ENCODE measurements at places on chromosomes 12 and 14. TPM values are rescaled to one million over a fixed set of nuclear protein-coding genes. Genes with fewer than 3 reads are reported as not detected.

OTX2 gene
- not detected for total RNA-seq

GRCh38 chr12:40993158-40993557 lies 195.0 kb upstream of the PDZRN4 start:
- no peaks in the 10 kb centered on the region for H3K27me3 ChIP-seq
- H3K36me3 ChIP-seq = no peaks in the 10 kb centered on the region
- DNase-seq = no peak
- H3K27ac ChIP-seq = no peak overlapping the region
- H3K4me3 ChIP-seq = no peak overlapping the region
- H3K4me1 ChIP-seq = no peaks in the 10 kb centered on the region

SRSF9 gene
- total RNA-seq = 216 TPM

NELL2 gene
- total RNA-seq = 3.0 TPM

DNA sequence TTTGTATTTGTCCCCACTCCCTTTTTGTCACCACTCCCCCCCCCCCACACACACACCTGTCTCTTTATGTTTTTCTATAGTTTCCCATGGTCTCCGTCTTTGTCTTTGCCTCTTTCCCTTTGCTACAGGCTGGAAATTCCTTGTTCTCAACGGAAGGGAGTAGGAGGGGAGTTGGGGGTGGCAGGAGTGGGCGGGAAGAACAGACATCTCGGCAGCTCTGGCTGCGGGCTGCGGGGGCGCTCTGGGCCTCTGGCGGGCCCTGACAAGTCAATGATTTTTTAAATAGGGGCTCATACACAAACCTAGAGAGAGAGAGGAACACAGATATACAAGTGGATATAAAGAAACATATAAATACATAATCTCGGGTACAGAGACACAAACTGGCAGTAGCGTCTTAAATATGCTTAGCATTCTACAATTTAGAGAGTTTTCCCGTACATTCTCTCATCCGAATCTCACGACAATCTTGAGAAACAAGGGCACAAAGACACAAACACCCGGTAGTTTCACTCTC lies 2.4 kb upstream of the NAB2 start:
- H3K27me3 ChIP-seq = no peaks in the 10 kb centered on the region
- no peaks in the 10 kb centered on the region for H3K36me3 ChIP-seq
- H3K4me3 ChIP-seq = peak overlapping the region; percentile 78
- peaks cover 4% of the 10 kb centered on the region for H3K4me1 ChIP-seq
- no peak for DNase-seq

- no peaks in the 10 kb centered on the region for H3K36me3 ChIP-seq
- no peak for DNase-seq
- H3K4me1 ChIP-seq = no peaks in the 10 kb centered on the region
- H3K27ac ChIP-seq = no peak overlapping the region
- no peak overlapping the region for H3K4me3 ChIP-seq
- no peaks in the 10 kb centered on the region for H3K27me3 ChIP-seq
Observed at GRCh38 chr12:75447691-75448393, 32.7 kb upstream of the GLIPR1 start.

DNA sequence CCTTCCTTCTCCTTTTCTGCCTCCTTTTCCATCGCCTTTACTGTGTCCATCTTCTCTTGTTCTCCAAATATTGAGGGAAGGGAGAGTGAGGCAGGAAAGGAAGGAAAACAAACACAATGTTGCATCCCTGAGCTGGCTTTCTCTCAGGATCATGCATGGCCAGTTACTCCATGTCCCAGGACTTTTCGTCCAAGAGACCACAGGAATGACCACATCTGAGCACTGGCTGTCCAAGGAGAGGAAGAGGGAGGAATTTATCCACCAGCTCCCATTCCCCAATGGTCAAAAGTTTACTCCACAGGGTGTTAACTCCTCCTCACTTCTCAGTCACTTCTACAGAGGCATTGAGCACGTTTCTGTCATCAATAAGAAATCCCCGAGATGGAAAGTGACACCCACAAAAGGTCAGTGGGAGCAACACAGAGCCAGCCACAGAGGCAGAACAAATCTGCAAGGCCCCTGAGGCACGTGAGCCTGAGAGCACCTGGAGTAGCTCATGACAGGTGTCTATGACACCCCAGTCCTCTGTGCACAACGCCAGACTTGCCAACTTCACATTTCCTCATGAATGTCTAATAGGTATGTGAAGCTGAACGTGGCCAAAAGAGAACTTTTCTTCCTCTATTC lies 177.3 kb upstream of the NUDT4 start:
- H3K27ac ChIP-seq = no peak overlapping the region
- DNase-seq = no peak
- no peaks in the 10 kb centered on the region for H3K36me3 ChIP-seq
- H3K4me1 ChIP-seq = no peaks in the 10 kb centered on the region
- H3K27me3 ChIP-seq = no peaks in the 10 kb centered on the region

DNA sequence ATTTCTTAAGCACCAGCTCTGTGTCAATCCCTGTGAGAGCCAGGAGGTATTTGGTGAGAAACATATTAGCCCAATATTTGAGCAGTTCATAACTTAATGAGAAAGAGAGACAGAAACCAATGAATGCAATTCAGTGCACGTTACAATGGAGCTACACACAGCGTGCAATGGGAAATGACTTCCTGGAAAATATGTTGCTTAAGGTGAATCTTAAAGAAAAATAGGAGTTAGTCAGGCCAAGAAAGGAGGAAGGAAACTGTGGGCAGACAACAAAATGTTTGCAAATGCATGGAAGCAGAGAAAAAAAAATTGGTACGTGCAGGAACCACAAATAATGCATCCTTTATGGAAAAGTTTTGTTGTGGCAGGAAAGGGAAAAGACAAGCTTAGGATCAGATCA lies 481.7 kb downstream of the BCAT1 start:
- H3K27ac ChIP-seq = no peak overlapping the region
- H3K4me3 ChIP-seq = no peak overlapping the region
- no peak for DNase-seq
- H3K27me3 ChIP-seq = no peaks in the 10 kb centered on the region
- H3K4me1 ChIP-seq = no peaks in the 10 kb centered on the region
- no peaks in the 10 kb centered on the region for H3K36me3 ChIP-seq

- no peak for DNase-seq
- no peak overlapping the region for H3K4me3 ChIP-seq
- no peaks in the 10 kb centered on the region for H3K36me3 ChIP-seq
- peak overlapping the region; percentile 50 for H3K27ac ChIP-seq
Observed at GRCh38 chr12:89863968-89864367, 155.3 kb upstream of the ATP2B1 start.

- H3K4me3 ChIP-seq = no peak overlapping the region
- H3K27ac ChIP-seq = no peak overlapping the region
- H3K27me3 ChIP-seq = no peaks in the 10 kb centered on the region
- no peaks in the 10 kb centered on the region for H3K4me1 ChIP-seq
- DNase-seq = no peak
Observed at GRCh38 chr12:103821773-103822172, 19.3 kb downstream of the NT5DC3 start.

- H3K4me3 ChIP-seq = no peak overlapping the region
- H3K27ac ChIP-seq = peak overlapping the region; percentile 45
- H3K27me3 ChIP-seq = no peaks in the 10 kb centered on the region
- H3K36me3 ChIP-seq = no peaks in the 10 kb centered on the region
Observed at GRCh38 chr12:49503674-49504180, 35.1 kb upstream of the KCNH3 start.

- H3K36me3 ChIP-seq = no peaks in the 10 kb centered on the region
- H3K27ac ChIP-seq = no peak overlapping the region
- DNase-seq = no peak
- H3K4me3 ChIP-seq = no peak overlapping the region
- H3K27me3 ChIP-seq = no peaks in the 10 kb centered on the region
Observed at GRCh38 chr14:98593361-98593761, 678.6 kb downstream of the BCL11B start.

GRCh38 chr14:100772607-100773165 lies 46.0 kb downstream of the DLK1 start:
- no peaks in the 10 kb centered on the region for H3K27me3 ChIP-seq
- H3K4me3 ChIP-seq = no peak overlapping the region
- H3K4me1 ChIP-seq = no peaks in the 10 kb centered on the region
- H3K36me3 ChIP-seq = no peaks in the 10 kb centered on the region
- no peak overlapping the region for H3K27ac ChIP-seq
- no peak for DNase-seq

DNA sequence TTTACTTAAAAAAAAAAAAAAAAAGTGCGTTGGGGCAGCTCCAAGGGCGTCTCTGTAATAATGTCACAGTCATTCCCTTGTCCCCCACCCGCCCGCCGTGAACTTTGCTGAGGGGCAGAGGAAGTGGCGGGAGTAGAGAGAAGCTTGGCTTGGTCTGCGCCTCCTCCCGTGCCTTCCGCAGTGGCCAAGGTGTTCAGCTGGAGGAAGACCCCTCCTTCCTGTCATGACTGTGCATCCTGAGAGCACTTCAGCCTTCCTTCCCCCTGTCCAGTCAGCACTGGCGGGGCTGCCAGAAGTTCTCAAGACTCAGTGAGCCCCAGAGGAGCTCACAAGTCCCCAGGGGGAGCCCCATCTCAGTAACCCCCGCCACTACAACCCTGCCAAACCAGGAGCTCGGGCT lies 32.2 kb downstream of the AACS start:
- peaks cover 5% of the 10 kb centered on the region for H3K4me1 ChIP-seq
- no peaks in the 10 kb centered on the region for H3K36me3 ChIP-seq
- no peaks in the 10 kb centered on the region for H3K27me3 ChIP-seq
- no peak for DNase-seq

DNA sequence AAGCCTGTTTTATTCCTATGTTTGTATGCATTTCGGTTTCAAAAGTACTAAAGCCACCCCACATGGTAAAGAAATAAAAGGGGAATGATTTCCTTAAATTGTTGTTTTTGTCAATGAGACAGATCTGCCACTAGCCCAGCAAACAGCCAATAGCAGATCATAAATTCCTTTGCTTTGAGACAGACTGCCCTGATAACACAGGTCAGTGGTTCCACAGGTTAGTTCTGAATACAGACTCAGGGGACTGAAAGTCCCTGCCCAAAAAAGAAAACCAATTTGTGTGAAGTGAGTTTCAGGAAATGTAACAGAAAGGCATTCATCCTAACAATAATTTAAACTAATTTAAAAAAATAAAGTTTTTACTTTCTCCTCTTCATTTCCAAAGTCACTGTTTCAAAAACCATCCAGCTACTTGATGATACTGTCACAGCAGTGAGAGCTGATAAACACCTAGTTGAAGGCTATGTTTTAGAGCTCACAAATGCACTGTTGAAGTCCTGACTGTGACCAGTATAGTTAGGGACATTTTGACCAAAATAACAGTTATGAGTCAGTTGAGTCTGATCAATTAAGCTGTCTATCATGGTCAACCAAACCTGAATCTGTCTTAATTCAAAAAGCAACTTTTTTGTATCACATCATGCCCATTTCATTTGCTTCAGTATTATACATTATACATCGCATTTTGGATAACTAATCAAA lies 77.7 kb downstream of the LGR5 start:
- no peaks in the 10 kb centered on the region for H3K27me3 ChIP-seq
- H3K36me3 ChIP-seq = no peaks in the 10 kb centered on the region

- no peak for DNase-seq
- H3K4me1 ChIP-seq = peaks cover 6% of the 10 kb centered on the region
- H3K27me3 ChIP-seq = no peaks in the 10 kb centered on the region
- no peak overlapping the region for H3K27ac ChIP-seq
- H3K36me3 ChIP-seq = no peaks in the 10 kb centered on the region
Observed at GRCh38 chr12:51832354-51833107, 16.0 kb downstream of the FIGNL2 start.

KERA gene
- total RNA-seq = not detected

SYNDIG1L gene
- total RNA-seq = not detected

PAH gene
- 0.11 TPM for total RNA-seq

- peak; percentile 59 for DNase-seq
- no peaks in the 10 kb centered on the region for H3K4me1 ChIP-seq
- H3K27me3 ChIP-seq = no peaks in the 10 kb centered on the region
Observed at GRCh38 chr12:106227641-106228319, 20.0 kb downstream of the CKAP4 start.

C12orf42 gene
- not detected for total RNA-seq

- H3K4me1 ChIP-seq = no peaks in the 10 kb centered on the region
- no peak for DNase-seq
- H3K4me3 ChIP-seq = no peak overlapping the region
- H3K27me3 ChIP-seq = no peaks in the 10 kb centered on the region
Observed at GRCh38 chr12:44021471-44021971, 185.6 kb downstream of the TMEM117 start.

DNAJC22 gene
- 29.0 TPM for total RNA-seq

DNA sequence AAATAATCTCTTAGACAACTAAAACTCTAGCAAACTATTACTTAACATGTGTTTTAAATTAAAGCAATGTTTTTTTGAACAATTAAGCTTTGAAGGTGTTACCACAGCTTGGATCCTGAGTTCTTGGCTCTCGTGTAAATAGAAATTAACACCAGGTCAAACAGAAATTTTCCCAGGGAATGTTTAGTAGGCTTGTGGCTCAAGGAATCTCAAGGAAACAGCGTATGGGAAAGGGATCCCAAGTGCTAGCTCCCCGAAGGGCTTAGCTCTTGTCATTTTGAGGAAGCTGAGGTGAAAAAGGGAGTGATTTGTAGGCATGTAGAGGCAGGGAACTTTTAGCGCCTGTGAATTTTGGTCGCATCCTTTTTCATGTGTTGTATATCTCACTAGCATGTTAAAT lies 11.4 kb downstream of the KNTC1 start:
- DNase-seq = no peak
- no peak overlapping the region for H3K27ac ChIP-seq
- H3K36me3 ChIP-seq = no peaks in the 10 kb centered on the region
- H3K4me3 ChIP-seq = no peak overlapping the region
- no peaks in the 10 kb centered on the region for H3K27me3 ChIP-seq

OR4K17 gene
- not detected for total RNA-seq

ANO6 gene
- total RNA-seq = 13.2 TPM

DNA sequence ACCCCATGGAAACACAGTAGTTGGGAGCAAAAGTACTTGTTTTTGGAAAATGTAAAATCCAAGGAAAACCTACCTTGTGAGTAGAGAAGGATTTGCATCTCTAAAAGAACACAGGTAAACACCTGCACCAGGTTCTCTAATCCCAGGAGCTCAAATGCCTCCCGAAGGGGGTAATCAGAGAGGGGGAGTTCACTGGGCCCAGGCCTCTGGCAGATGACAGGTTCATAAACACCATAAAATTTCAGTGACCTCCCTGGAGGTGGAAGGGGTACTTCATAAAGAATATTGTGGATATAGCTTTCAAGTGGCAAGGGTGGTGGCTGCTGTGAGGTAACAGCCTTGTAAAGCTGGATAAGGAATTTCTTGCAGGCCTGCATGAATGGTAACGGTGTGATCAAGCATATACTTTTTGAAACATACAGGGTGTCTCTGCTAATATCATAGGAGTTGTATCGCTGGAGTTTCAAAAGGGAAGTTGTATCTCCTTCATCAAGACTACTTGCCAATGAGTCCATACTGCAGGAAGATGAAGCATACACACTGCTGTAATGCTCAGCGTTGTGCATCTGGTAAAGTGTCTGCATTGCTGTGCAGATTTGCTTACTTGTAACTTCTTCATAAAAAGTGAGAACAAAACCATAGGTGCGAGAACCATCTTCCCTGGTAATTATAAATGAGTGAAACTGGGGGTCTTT lies 111.3 kb downstream of the DENND5B start:
- no peaks in the 10 kb centered on the region for H3K4me1 ChIP-seq
- H3K27ac ChIP-seq = no peak overlapping the region
- DNase-seq = no peak
- no peaks in the 10 kb centered on the region for H3K36me3 ChIP-seq
- H3K4me3 ChIP-seq = no peak overlapping the region

Data from colonic mucosa (tissue), 4 donors.